ENCODE measurements at places on chromosomes 6 and 20. TPM values are rescaled to one million over a fixed set of nuclear protein-coding genes. Genes with fewer than 3 reads are reported as not detected.

The GNRH2 gene
- 1.6 TPM for total RNA-seq

The TFAP2D gene
- total RNA-seq, result not detected

The DEFB132 gene
- not detected for total RNA-seq

The PRDM13 gene
- not detected for total RNA-seq

The TRIM27 gene
- total RNA-seq, result 40.0 TPM

The LTB gene
- not detected for total RNA-seq

The EIF2S2 gene
- 49.4 TPM for total RNA-seq

The SPATA25 gene
- total RNA-seq, result 1.6 TPM

The HCRTR2 gene
- not detected for total RNA-seq

The MYL9 gene
- 1,748 TPM for total RNA-seq

The LBP gene
- total RNA-seq, result not detected

The OPN5 gene
- not detected for total RNA-seq

DNA sequence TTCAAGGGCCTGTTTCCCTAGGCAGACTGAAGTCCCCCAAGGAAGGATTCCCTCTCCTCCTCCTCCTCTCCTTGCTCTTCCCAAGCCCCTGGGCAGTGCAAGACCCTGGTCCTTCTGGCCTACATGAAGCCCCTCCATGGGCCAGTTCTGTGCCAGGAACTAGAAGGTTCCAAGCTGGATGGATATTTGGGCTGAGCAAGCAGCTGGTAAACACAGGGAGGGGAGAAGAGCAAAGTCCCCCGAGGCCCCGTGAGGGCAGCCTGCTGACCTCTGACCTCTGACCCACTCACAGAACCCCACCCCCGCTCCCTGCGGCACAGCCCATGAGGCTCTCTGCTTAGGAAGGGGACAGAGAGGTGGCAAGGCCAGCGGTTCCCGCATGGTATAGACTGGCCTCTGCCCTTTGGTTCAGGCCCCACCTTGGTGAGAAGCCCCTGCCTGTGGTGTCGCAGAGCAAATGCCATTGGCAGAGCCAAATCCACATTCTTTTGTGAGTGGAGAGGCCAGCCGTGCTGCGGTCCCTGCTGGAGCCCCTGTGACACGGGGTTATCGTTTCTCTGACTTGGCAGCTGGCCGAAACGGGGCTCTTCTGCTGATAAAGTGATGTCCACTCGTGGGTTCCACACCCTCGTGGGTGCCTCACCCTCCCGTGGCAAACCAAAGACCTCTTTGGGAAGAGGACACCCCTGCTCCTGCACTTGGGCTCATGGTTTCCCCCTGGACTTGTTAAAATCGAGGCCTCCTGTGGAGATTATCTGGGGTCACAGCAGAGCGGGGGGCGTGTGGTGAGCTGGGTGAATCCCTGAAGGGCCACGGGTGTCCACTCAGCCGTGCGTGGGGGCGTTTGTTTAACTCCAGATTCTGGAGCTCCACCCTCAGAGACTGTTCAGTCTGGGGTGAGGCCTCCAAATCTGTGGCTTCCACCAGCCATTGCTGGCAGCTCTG, 2.1 kb upstream of the CHRNA4 start:
- DNase-seq, result no peak
- peaks cover 27% of the 10 kb centered on the region for H3K27me3 ChIP-seq
- peaks cover 7% of the 10 kb centered on the region for H3K4me1 ChIP-seq
- H3K27ac ChIP-seq, result no peak overlapping the region
- H3K36me3 ChIP-seq, result no peaks in the 10 kb centered on the region

- H3K27ac ChIP-seq, result no peak overlapping the region
- no peak overlapping the region for H3K4me3 ChIP-seq
- no peaks in the 10 kb centered on the region for H3K4me1 ChIP-seq
- H3K36me3 ChIP-seq, result no peaks in the 10 kb centered on the region
Observed at GRCh38 chr6:150846641-150847040, 18.9 kb upstream of the MTHFD1L start.

DNA sequence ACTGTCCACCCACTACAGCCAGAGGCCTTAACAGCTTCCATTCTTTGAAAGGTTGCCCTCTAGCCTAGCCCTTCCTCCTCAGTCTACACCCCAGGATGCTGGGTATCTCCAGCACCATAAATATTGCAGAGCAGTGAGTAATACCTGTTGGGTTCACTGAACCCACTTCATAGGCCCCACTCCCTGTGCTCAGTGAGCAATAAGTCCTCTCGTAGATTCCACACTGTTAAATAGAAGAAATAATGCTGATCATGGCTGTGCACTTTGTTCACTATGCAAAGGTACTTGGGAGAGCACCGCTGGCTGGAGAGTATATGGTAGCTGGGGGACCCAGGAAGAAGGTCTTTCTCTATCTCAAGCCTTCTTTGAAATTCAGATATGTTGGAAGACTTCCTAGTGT, 87.3 kb downstream of the RSPH3 start:
- no peaks in the 10 kb centered on the region for H3K36me3 ChIP-seq
- H3K27me3 ChIP-seq, result no peaks in the 10 kb centered on the region
- H3K4me1 ChIP-seq, result no peaks in the 10 kb centered on the region
- no peak for DNase-seq
- H3K27ac ChIP-seq, result no peak overlapping the region
- H3K4me3 ChIP-seq, result no peak overlapping the region

GRCh38 chr6:148200781-148201180, 141.9 kb upstream of the SASH1 start:
- no peaks in the 10 kb centered on the region for H3K36me3 ChIP-seq
- no peak for DNase-seq
- H3K4me3 ChIP-seq, result peak overlapping the region; percentile 6
- no peaks in the 10 kb centered on the region for H3K4me1 ChIP-seq
- H3K27ac ChIP-seq, result no peak overlapping the region

GRCh38 chr6:64103480-64103879, 467.9 kb downstream of the PHF3 start:
- no peaks in the 10 kb centered on the region for H3K36me3 ChIP-seq
- H3K27ac ChIP-seq, result no peak overlapping the region
- no peak for DNase-seq
- no peak overlapping the region for H3K4me3 ChIP-seq

GRCh38 chr6:156269751-156270369, 507.3 kb upstream of the ARID1B start:
- H3K36me3 ChIP-seq, result no peaks in the 10 kb centered on the region
- no peak overlapping the region for H3K4me3 ChIP-seq
- H3K27me3 ChIP-seq, result no peaks in the 10 kb centered on the region
- H3K27ac ChIP-seq, result no peak overlapping the region

DNA sequence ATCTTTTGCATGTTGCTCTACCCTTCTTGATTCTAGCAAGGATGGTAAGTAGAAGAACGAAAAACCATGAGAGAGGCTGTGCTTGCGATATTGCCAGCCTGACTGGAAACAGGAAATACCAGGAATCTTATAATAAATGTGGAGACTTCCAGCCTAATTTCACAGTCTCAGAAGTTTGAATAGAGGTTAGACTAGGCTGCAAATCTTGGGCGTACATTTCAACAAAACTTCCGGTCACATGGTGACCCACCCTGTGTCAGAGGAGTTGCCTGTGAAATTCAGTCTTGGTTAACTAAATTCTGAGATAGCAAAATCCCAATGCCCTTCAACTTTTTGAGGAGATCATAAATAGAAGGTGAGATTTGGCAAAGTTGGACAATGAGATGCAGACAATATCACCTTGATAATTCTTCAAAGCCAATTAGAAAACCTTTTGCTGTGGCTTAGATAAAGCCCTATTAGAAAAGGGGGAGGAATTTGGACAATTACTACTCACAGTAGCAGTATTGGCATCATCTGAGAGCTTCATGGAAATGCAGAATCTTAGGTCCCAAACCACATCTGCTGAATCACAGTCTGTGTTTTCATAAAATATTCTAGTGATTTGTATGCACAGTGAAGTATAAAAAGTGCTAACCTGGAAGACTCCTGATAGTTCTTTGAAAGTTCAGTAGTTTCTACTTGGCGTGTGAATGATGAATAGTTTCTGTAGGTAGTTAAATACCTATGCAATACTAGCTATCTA, 262.0 kb upstream of the JAG1 start:
- no peaks in the 10 kb centered on the region for H3K27me3 ChIP-seq
- H3K4me1 ChIP-seq, result no peaks in the 10 kb centered on the region
- H3K36me3 ChIP-seq, result no peaks in the 10 kb centered on the region
- H3K4me3 ChIP-seq, result no peak overlapping the region
- DNase-seq, result no peak

- no peak for DNase-seq
- no peaks in the 10 kb centered on the region for H3K36me3 ChIP-seq
- no peaks in the 10 kb centered on the region for H3K27me3 ChIP-seq
- no peak overlapping the region for H3K27ac ChIP-seq
- no peaks in the 10 kb centered on the region for H3K4me1 ChIP-seq
- H3K4me3 ChIP-seq, result no peak overlapping the region
Observed at GRCh38 chr6:68038815-68039408, 596.2 kb upstream of the ADGRB3 start.

DNA sequence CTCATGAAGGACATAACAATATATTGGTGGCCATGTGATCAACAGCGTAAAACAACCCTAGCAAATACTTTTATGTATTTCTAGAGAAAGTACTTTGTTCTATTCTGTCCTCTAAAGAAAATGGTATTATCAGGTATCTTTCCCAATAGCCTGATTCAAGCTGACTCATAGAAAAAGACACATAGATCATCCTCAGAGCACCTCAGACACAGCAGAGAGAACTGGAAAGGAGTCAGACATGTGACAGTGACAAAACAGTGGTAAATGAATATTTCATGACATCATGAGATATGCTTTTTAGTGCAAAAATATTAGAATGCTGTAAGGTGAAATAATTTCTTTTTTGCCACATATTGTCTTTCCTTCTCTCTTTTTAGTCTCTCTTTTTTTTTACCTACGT, 1355.0 kb upstream of the MAP3K7 start:
- H3K4me1 ChIP-seq, result no peaks in the 10 kb centered on the region
- DNase-seq, result no peak
- H3K4me3 ChIP-seq, result no peak overlapping the region
- H3K27ac ChIP-seq, result no peak overlapping the region
- H3K27me3 ChIP-seq, result no peaks in the 10 kb centered on the region
- no peaks in the 10 kb centered on the region for H3K36me3 ChIP-seq

- DNase-seq, result no peak
- no peaks in the 10 kb centered on the region for H3K27me3 ChIP-seq
- H3K4me3 ChIP-seq, result no peak overlapping the region
- no peak overlapping the region for H3K27ac ChIP-seq
- no peaks in the 10 kb centered on the region for H3K36me3 ChIP-seq
Observed at GRCh38 chr6:121666814-121667213, 231.4 kb downstream of the GJA1 start.

DNA sequence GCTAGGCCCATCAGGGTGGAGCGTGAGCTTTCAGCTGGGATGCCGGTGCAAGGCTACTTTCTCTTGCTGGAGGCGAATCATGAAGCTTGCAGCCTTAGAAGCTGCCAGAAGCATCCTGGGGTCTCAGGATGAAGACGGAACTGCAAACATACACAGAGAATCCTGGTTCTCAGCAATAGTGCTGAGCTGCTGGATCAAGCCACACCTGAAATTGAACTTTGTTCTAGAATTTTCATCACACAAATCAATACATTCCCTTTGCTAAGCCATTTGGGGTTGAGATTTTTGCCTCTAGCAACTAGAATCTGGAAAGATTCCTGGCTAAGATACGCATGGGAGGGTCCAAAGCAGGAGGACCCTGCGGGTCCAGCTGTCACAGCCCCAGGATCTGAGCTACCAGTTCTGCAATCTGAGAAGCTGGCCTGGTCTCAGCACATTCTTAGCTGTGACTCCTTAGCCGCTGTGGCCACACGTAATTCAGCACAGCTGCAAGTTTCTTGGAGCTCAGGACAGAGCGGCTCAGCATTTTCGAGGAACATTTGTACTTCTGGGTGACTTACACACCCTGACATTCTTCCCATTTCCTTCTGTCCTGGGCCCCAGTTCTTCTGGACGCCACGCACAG, 6.6 kb upstream of the ARFGAP1 start:
- no peak for DNase-seq
- no peak overlapping the region for H3K4me3 ChIP-seq

- DNase-seq, result no peak
- no peaks in the 10 kb centered on the region for H3K4me1 ChIP-seq
Observed at GRCh38 chr6:24223115-24223919, 97.3 kb downstream of the NRSN1 start.

- DNase-seq, result no peak
- H3K4me3 ChIP-seq, result no peak overlapping the region
- H3K27ac ChIP-seq, result no peak overlapping the region
- H3K27me3 ChIP-seq, result peaks cover 72% of the 10 kb centered on the region
- H3K36me3 ChIP-seq, result no peaks in the 10 kb centered on the region
Observed at GRCh38 chr6:149939909-149940671, 1.7 kb upstream of the ULBP2 start.

GRCh38 chr20:21570285-21570992, 56.6 kb upstream of the NKX2-2 start:
- no peaks in the 10 kb centered on the region for H3K36me3 ChIP-seq
- H3K4me1 ChIP-seq, result no peaks in the 10 kb centered on the region
- H3K27ac ChIP-seq, result no peak overlapping the region
- peaks cover 12% of the 10 kb centered on the region for H3K27me3 ChIP-seq

DNA sequence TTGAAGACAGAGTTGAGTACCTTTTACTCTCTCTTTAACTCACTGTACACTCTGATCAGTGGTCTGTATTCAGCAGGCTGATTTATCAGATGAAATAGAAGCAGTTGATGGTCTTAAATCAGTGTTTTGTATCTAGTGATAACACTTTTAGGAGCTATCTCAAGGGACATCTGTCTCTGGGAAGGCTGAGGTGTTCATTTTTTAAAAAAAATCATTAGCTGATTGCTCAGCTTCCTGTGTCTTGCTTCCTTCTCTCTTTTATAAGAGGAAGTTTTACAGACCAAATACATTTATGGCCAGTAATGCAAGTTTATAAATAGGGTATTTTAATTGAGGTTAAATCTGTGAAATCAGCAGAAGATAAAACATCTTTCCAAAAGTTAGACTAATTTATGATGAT, 12.0 kb upstream of the CCDC170 start:
- H3K27me3 ChIP-seq, result no peaks in the 10 kb centered on the region
- H3K4me3 ChIP-seq, result no peak overlapping the region
- H3K36me3 ChIP-seq, result no peaks in the 10 kb centered on the region
- DNase-seq, result no peak
- no peak overlapping the region for H3K27ac ChIP-seq

GRCh38 chr6:148758492-148758891, 11.7 kb downstream of the UST start:
- no peak overlapping the region for H3K27ac ChIP-seq
- H3K4me3 ChIP-seq, result no peak overlapping the region
- no peaks in the 10 kb centered on the region for H3K36me3 ChIP-seq
- H3K4me1 ChIP-seq, result peaks cover 38% of the 10 kb centered on the region
- no peak for DNase-seq

- H3K4me1 ChIP-seq, result no peaks in the 10 kb centered on the region
- DNase-seq, result no peak
- H3K27me3 ChIP-seq, result no peaks in the 10 kb centered on the region
- no peak overlapping the region for H3K27ac ChIP-seq
- no peaks in the 10 kb centered on the region for H3K36me3 ChIP-seq
Observed at GRCh38 chr6:16595514-16596120, 165.6 kb downstream of the ATXN1 start.

- no peak overlapping the region for H3K27ac ChIP-seq
- H3K4me1 ChIP-seq, result no peaks in the 10 kb centered on the region
- no peak overlapping the region for H3K4me3 ChIP-seq
- no peaks in the 10 kb centered on the region for H3K36me3 ChIP-seq
- DNase-seq, result no peak
Observed at GRCh38 chr20:39089029-39089428, 126.9 kb downstream of the DHX35 start.
